ENCODE measurements at places on chromosomes 3 and 15.

GRCh38 chr3:71112576-71112975 lies 471.0 kb downstream of the FOXP1 start:
- no peak for DNase-seq

DNA sequence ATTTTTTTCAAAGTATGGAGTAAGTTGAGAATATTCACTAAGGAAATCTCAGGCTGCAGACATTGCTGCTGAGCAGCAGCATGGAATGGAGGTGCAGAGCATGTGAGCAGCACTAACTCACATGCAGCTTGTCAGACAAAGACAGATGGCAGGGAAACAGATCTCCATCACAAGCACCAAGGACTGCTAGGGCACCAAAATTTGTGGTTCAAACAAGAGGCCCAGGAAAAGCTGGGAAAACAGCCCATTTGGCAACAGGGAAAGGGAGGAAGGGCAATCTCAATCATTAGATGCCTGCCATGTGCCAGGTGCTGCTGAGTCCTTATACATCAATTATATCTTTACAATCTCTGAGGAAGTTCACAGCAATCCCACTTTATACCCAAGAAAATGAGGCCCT lies 47.2 kb upstream of the EIF1B start:
- DNase-seq = no peak

GRCh38 chr3:27043328-27043955 lies 325.7 kb downstream of the NEK10 start:
- DNase-seq = no peak

DNA sequence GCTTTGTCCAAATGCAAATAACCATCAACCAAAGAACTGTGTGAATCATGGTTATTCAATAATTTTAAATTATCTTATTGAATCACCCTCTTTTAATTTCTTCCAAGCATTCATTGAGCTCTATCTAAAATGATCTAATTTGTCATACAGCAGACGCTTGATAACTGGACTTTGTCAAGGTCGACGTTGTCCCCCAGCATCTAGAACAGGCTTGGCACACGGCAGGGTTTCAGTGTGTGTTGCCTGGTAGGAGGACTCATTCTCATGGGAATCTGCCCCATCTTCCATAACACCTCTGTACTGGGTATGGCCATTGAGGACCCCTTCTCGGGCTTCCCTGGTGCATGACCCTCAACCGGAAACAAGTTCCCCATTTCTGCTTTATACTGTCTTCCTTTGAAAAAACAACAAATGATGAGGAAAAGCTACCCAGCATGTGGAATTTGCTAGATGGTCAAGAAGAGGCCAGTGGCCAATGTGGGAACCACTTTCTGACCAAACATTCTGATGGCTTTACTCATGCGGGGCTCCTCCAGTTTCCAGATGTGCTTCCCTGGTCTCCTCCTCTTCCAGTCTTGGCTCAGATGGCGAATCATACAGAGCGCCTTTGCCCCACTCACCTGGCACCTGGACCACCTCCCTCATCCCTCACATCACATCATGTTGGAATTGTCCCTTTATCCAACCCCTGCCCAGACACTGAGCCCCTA lies 41.7 kb upstream of the SEC22A start:
- DNase-seq = no peak

GRCh38 chr3:40752492-40752891 lies 227.7 kb downstream of the ZNF621 start:
- no peak for DNase-seq
